ENCODE measurements at places on chromosomes 7 and 10.

DNA sequence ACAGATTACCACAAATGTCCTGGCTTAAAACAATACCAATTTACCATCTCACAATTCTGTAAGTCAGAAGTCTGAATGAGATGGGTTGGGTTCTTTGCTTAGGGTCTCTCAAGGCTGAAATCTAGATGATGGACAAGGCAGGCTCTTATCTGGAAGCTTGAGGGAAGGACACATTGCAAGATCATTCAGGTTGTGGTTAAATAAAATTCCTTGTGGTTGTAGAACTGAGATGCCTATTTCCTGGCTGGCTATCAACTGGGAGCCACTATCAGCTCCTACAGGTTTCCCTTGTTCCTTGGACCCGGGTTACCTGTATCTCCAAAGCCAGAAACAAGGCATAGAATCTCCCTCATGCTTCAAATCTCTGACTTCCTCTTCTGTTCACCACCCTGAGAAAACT, 148.4 kb downstream of the MDFIC start:
- DNase-seq, result no peak

DNA sequence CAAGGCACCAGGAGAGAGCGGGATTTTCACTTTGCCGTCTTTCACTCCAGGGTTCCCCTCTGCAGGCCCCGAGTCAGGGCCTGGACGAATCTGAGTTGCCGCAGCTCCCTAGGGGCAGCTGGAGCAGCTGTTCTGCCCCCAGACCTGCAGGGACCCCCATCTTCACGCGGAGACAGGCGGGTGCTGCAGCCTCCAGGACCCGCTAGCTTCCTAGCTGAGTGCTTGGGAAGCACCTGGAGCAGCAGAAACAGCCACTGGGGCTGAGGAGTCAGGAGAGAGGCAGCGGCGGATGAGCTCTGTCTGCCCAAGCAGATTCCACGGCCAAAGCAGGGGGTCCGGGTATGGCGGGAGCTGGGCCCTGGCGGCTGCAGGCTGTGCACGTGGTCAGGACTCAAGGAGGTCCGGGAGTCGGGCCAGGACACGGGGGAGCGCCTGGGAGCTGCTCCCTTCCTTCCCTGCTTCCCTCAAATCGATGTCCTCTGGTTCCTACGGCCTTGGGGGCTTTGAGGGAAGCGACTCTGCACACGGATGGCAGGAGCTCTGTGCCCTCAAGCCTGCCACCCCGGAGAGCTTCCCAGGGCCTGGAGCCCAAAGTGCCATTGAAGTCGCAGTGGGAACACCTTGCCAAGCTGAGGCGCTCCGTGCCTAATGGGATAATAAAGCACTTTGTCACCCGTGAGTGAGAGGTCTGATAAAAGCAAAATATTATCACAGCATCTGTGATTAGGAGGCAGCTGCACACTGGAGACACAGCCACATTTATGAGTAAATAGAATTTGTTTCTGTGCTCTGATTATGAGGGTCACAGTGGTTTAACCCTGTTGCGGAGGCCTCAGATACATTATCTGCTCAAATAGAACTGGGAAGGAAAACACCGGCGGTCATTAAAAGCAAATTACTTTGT, 17.2 kb downstream of the MNX1 start:
- no peak for DNase-seq

- DNase-seq, result no peak
Measured at GRCh38 chr10:118986815-118987790, 42.4 kb upstream of the NANOS1 start.

DNA sequence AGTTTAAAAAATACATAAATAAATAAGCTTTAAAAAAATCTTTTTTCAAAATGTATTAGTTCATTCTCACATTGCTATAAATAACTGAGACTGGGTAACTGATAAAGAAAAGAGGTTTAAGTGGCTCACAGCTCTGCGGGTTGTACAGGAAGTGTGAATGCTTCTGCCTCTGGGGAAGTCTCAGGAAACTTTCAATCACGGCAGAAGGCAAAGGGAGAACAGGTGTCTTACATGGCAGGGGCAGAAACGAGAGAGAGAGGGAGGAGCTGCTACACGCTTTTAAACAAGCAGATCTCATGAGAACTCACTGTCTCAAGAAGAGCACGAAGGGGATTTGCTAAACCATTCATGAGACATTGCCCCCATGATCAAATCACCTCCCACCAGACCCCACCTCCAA, 114.6 kb downstream of the DNAJC1 start:
- DNase-seq, result no peak

- no peak for DNase-seq
Measured at GRCh38 chr7:77570330-77571011, 33.4 kb downstream of the PTPN12 start.

DNA sequence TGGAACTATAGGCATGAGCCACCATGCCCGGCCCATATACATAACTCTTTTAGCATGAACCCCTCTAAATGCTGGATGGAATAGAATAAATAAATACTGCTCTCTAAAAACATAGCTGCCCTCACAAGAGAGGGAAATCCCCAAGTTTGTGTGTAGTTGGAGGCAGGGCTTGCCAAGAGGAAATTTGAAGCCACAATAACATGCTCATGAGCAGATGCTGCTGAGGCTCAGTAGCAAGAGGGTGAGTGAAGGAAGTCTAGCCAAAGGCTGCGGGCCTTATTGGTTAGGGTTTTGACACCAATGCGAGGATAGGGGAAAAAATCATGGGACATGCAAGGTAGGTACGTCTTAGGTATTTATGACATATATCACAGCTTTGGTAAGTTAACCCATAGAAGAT, 17.3 kb downstream of the TPK1 start:
- DNase-seq, result no peak

GRCh38 chr7:100221231-100221718, 1.5 kb downstream of the PVRIG start:
- no peak for DNase-seq

GRCh38 chr7:140689199-140690152, 7.0 kb upstream of the NDUFB2 start:
- DNase-seq, result no peak

DNA sequence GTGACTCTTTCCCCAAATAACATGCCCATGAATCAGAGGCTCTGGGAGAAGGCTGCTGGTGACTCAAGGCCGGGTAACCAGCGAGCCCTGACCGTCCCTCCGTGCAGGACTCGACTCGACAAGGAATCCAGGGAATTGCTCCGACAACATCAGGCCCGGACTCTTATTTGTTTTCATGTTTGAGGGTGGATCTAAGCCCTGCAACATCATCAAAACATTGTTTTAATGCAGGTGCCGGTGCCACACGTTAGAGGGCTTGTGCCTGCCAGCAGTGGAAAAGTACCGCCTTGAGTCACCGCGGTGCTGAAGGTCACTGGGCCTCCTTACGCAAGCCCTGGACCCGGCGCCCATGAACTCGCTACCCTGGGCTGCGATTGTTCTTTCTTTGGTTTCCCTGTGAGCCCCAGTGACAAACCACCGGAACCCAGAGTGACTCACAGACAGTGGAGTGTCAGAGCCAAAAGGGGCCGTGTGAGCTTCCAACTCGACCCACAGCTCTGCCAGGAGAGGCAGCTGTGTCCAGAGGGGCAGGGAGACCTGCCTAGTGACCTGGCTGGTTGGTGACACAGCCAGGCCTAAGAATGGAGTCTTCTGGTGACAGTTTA, 139.4 kb upstream of the SHH start:
- no peak for DNase-seq

DNA sequence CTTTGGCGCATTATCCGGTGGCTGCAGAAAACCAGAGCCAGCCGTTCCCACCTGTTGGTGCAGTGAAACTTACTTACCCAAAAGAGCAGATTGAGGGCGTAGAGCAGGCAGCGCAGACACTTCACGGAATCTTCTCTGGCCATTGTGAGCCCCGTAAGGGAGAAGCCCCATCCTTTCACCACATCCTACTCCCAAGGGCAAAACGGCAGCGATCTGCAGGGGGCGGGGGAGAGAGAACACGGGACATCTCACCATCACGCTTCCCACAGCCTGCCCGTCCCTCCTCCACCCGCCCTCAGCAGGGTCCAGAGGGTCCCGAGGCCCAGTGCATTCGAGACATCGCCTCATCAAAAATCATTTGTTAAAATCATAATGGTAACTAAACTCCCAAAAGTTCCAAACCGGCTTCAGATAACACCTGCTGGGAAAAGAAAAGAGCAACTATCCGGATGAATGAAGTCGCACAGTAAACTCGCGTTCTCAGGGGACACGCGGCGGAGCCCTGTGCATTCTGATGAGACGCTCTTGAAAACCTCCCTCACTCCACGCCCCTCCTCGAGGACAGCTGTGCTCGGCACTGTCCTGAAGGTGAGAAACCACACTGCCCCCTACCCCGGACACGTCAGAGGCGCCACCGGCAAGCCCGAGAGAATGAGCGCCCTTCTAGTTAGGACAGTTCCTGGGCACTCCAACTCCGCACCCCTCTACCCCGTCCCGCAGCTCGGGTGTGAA, 1.2 kb downstream of the TSPAN12 start:
- peak; percentile 37 for DNase-seq

GRCh38 chr7:116030651-116031276, at the start of gene TFEC:
Gene TFEC, minus strand, starts transcription at chr7:116030763. Its CDS starts 46,322 bp downstream, at chr7:115984441.
- DNase-seq, result no peak

DNA sequence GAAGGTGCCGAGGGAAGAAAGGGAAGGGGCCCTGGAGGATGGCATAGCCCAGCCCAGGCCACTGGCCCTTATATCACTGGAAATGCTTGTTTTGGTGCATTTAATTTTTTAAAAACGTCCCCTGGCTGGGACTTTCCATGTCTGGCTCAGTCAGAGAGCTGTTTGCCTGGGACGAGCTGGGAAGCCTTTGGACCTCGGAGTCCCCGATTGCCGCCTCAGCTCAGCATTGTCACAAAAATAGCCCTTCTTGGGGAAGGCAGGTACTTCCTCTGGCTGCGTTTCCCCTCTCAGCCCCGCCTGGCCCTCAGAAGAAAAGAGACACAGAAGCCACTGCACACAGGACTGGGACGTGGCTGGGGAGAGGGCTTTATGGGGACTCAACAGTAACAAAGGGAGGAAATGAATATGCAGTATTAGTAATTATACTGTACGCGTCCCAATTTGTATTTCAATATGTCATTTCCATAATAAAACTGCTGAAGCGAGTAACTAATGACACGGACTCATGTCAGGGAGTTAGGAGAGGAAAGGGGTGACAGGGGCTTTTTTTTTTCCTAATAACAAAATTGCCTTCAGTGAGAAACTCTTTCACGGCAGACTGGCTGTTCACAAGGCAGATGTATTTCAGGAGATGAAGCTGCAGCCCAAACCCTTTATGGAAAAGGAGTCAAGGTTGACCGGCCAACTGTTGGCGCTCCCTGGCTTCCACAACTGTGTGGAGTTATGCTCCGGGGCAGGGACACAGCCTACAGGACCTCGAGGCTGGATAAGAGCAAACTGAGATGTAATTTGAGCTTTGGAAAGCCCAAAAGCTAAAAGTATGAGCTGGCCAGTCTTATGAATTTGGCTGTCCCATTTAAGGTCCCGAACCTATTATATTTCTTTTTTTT, 31.0 kb upstream of the MXI1 start:
- DNase-seq, result no peak

DNA sequence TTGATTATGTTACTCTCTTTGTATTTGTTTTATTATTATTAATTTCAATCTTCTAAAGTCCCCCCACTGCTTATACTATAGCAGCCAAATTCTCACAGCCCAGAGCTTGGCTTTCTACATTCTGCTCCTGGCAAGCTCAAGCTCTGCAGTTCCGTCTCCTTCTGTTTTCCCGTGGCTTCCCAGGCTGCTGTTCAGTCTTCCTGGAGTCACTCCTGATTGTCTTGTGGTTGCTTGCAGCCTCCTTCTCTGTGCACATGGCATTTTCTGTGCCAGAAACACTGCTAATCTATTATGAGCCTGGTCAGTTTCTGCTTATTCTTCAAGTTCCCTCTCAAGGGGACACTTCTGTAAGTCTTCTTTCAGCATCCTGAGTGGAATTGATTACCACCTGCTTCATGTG, 533.7 kb upstream of the IGFBP3 start:
- no peak for DNase-seq

- DNase-seq, result no peak
Measured at GRCh38 chr7:8141070-8141469, 120.9 kb downstream of the ICA1 start.

DNA sequence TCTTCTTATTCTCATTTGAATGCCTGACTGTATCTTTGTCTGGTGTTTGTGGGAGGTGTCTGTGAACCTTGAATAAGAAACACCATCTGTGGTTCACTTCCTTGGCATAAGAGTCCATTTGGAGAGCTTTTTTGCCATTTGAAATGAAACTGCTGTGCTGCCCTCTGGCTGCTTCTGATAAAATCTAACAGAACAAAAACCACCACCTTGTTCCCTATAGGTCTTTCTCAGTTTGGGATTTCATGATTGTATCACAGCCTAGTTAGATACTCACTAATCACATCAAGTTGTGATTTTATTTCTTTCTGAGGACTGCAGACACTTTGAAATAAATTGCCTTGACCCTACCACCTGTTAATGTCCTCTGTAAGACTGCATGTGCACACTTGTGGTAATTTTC, 102.7 kb upstream of the FAM13C start:
- no peak for DNase-seq

GRCh38 chr7:5420881-5421713, 2.5 kb downstream of the TNRC18 start:
- DNase-seq, result no peak

DNA sequence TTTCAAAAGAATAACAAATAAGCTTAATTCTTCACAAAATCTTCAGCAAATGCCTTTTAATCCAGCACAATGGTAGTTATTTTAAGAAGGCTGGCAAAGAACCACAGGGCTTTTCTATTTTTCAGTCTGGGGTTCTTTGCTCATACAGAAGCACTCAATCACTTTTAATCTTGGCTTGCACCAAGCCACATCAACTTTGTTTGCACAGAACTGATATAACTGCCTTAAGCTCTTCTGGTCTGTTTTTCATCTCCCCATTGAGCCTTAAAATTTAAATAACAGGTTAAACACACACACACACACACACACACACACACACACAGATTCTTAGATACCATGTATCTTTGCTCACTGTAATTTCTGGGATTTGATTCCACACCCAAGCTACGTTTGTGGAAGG, 377.0 kb downstream of the GATA3 start:
- no peak for DNase-seq

- DNase-seq, result no peak
Measured at GRCh38 chr7:140084972-140085371, 22.2 kb upstream of the PARP12 start.

DNA sequence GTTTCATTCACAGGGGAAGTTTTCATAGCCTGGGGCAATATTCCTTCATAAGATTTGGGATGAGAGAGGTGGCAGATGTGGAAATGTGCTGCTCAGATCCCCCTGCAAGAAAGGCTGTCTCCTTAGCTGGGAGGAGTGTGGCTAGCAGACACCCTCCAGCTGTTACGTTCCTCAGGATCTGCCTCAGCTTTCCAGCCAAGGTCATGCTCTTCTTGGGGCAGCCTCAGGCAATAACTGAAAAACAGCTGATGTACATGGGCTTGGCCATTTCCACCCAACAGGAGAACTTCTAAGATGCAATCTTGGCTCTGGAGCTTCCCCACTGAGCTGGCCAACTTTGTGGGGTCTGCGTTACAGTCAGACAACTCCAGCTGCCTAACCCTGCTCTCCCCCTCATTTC, 51.3 kb upstream of the SEPTIN7 start:
- no peak for DNase-seq

DNA sequence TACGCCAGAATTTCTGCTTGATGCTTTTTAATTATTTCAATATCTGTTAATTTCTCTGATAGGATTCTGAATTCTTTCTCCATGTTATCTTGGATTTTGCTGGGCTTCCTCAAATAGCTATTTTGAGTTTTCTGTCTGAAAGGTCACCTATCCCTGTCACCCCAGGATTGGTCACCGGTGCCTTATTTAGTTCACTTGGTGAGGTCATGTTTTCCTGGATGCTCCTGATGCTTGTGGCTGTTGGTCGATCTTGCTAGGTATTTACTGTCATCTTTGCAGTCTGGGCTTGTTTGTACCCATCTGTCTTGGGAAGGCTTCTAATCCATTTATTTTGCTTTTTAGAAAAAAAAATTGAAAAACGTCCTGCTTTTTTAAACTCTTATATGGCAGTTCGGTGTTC, 11.2 kb upstream of the PRKAR1B start:
- DNase-seq, result no peak

Measured in NCI-H1930 (cell line).